ENCODE measurements at places on chromosomes 2 and 18.

- no peak for DNase-seq
These were observed 16.1 kb downstream of the ADD2 start for GRCh38 chr2:70751881-70752280.

- no peak for DNase-seq
These were observed 23.7 kb downstream of the SMC6 start for GRCh38 chr2:17729880-17730279.

GRCh38 chr2:47179388-47179787 is 24.3 kb upstream of the STPG4 start:
- no peak for DNase-seq

- DNase-seq = no peak
These were observed 46.9 kb downstream of the INPP5D start for GRCh38 chr2:233107011-233107410.

DNA sequence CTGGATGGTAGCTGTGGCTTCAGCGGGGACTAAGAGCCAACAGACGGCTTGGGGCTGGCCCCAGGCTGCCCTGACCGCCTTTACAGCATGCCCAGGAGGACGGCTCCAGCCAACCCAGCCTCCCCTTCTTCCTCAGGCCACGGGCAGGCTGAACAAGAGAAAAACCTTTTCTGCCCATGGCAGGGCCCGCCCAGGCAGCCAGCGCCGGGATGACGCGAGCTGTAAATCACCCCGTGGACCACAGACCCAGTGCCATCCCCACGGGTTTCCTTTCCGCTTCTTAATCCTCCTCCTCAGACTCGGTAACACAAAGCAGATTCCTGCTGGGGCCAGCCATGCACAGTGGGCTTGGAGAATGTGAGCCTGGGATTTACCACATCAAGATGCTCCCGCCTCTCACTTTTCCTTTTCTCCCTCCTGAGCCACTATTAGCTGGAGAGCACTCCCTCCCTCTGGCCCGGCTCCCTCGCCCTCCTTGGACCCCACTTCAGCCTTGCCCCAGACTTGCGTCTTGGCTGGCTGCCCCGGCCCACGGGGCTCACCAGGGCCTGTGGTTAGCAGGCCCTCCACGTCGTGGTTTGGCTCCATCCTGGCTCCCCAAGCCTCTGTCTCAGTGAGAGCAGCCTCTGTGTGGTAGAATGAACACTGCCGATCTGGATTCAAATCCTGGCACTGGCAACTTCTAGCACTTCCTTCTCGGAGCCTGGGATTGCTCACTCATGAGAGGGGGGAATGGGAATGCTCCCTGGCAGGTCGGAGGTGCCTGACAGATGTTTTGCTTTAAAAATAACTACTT is 31.4 kb downstream of the ATOH8 start:
- no peak for DNase-seq

- DNase-seq = no peak
These were observed 703.4 kb upstream of the LINC00305 start for GRCh38 chr18:64852281-64852680.

- DNase-seq = no peak
These were observed 92.4 kb downstream of the NCK2 start for GRCh38 chr2:105836840-105837692.
